AG09309 (cell line): ENCODE measurements at places on chromosomes 12 and 14.

- DNase-seq, result no peak
Observed at GRCh38 chr12:113305281-113305856, 29.5 kb downstream of the SLC8B1 start.

GRCh38 chr12:51871918-51872688 is 15.8 kb upstream of the ANKRD33 start:
- no peak for DNase-seq

DNA sequence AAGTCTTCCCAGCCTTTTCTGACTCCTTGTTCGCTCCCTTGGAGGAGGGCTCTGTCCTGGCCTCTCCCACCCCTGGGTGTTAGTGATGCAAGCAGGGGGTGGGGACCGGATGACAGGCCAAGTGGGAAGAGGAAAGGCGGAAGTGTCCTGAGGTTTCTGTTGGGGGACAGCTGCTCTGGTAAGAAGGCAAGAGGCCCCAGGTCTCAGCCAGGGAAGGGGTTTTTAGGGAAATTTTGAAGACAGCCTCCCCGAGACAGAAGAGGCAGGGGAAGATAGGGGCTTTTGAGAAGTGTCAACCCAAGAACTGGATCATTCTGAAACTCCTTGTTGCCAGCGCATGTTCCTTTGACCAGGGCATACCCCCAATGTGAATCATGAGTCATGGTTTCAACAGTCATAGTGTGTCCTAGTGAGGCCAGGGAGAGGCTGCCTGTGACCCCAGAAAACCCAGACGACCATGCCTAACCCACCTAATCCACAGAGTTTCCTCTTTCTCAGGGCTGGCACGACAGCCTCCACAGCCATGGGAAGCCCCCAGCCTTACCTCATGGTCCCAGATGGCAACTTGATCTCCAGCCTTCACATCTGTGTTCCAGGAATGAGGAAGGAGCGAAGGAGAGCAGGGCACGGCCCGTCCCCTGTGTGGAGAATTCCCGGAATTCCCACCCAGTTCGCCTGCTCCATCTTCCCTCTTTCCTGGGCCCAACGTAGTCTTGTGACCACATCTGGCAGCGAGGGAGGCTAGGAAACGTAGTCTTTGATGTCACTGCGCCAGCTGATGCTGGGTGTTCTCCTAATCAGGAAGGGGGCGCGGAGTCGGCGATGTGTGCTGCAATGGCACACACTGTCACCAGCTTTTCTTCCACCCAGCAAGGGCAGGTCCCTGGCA is 4.9 kb upstream of the GPR132 start:
- DNase-seq, result no peak

DNA sequence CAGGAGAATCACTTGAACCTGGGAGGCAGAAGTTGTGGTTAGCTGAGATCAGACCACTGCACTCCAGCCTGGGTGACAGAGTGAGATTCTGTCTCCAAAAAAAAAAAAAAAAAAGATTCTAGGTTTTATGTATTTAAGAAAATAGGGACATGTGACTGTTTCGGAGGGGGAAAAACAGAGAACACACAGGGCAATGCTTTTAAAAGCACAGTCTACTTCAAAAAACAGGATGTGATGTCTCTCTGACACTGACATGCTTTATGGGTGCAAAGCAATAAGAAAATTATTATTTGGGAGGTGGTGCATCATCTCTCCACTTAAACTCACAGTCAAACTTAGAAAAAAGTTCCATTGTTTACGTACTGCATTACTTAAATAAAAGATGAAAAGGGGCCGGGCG is 28.7 kb downstream of the CLIP1 start:
- DNase-seq, result no peak

GRCh38 chr12:69476276-69477017 is 6.3 kb downstream of the FRS2 start:
- no peak for DNase-seq

DNA sequence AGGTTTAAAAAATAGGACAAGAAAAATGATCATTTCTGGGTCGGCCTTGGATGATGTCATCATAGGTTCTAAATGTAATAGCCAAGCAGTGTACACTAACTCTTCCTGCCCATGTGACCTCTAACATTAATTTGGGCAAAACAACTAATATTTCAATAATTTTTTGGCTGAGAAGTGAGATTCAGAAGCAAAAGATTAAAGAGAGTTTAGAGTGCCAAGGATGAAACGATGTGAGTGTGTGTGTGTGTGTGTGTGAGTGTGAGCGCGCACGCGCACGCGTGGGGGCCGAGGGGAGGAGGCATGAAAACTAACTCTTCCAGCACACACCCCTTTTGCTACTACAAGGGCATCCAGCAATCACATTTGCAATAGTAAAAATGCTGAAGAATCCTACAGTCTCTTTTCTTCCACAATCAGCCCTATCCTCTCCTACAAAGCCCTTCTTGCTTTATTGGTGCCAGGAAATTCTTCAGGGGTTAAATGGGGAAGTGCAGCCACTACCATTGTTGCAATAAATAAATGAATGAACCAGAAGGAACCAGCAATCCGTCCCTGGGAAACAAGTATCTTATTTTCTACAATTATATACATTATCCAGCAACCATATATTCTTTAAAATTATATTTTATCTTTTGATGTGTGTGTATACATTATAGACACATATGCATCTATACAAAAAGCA is 52.9 kb downstream of the PEBP1 start:
- DNase-seq, result no peak
